GM06990 (cell line): ENCODE measurements at places on chromosomes 11 and 22.

DNA sequence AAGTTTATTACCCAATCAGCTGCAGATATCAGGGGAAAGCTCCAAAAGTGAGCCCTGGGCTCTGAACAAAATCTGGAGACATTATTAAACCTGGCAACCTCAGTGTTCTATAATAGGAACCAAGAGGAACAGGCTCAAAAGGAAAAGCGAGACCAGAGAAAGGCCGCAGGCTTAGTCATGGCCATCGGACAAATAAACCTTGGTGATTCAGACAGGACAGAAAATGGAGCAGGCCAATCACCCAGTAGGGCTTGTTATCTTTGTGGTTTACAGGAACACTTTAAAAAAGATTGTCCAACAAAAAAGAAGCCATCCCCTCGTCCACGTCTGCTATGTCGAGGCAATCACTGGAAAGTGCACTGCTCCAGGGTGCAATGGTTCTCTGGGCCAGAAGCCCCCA, 7.7 kb upstream of the PANX1 start:
- no peak for DNase-seq

DNA sequence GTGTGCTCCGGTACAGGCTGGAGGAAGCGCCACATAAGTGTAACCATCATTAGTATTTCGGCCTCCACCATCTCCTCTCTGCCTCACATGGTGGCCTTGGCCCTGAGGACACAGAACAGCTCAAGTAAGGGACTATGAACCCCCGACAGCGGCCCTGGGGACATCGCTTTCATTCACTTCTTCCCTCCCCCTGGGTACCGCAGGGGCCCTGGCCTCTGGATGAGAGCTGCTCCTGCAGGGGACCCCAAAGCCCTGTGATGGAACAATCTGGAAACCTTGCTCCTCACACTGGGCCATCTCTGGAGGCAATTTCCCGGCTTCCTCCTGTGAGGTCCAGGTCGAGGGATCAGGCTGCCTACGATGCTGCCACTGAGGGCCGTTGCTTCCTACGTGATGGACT, 565.5 kb downstream of the BRD1 start:
- DNase-seq, result no peak

DNA sequence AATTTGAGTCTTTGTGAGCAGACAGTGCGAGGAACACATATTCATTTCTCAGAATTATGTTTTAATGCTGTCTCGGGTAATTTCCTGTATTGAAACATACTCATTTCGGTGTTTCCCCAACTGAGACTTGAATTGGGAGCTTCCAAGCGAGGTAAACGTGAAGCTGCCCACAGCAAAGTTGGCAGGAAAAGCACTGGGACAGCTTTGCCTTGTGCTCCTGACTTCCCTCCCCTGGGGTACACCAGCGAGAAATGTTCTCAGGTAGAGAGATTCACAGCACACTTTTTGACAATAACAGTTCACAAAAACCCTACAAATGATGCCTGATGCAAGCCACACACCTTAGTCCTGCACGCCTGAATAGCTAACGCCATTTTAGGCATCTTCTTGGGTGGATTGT, 3.1 kb downstream of the HTR3B start:
- no peak for DNase-seq

DNA sequence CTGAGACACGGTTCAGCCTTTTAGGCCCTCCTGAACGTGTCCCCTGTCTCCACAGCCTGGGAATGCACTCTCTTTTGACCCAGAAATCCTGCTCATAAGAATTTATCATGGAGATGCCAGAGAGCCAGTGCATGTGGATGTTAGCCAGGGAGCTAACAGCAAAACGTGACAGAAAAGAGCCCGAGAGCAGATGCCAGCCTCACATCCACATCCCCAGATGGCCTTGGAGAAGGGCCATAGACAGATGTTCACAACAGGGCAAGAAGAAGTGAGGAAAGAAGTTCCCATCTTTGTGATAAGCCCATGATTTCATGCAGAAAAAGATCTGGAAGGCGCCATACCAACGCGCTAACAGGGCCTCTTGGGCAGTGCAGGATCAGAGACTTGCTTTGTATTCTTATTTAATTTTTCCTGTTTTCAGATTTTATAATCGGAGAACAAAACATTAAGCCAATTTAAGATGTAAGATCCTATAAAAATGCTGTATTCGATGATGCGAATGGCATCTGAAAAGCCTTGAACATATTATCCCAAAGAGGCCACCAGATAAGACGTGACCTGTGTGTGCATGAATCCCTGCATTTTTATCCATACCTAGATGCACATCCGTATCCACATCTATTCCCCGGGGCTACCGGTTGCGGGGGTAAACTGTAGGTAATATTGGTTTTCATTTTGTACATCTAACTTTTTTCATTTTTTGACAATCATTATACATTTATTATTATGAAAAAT, 48.7 kb downstream of the IGLL5 start:
- no peak for DNase-seq

DNA sequence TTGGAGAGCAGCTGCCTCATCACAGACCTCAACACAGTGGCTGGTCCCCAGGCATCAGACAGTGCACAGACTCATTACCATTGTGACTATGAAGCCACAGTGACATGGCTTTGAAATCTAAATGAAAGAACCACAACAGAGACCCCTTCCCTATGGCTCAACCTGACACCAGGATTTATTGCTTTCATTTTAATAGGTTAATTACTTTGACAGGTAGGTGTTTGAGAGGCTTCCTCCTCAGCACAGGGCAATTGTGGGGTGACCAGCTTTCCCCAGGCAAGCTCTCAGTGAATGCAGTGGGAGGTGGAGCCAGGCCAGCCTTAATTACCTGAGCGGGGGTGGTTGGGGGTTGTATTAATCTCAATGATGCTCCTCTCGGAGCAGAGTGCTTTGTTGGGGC, 102.3 kb downstream of the CHST1 start:
- DNase-seq, result no peak

- DNase-seq, result no peak
Measured at GRCh38 chr11:74672956-74673692, 58.1 kb downstream of the CHRDL2 start.

- DNase-seq, result peak; percentile 39
Measured at GRCh38 chr22:35064664-35065063, 1.3 kb upstream of the ISX start.

DNA sequence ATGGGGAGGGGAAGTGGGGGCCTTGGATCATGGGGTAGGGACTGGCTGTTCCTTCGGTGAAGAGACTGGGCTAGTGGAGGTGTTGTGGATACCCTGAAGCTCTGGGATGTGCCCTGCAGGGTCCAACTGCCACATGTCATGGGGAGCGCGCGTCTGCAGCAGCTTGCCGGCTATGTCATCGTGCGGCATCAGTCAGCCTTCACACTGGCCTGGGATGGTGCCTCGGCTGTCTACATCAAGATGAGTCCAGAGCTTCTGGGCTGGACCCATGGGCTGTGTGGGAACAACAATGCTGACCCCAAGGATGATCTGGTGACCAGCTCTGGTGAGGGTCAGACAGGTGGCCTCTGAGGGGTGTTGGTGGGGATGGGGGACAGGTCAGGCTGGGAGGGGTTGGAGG, 9.9 kb downstream of the OTOG start:
- no peak for DNase-seq

DNA sequence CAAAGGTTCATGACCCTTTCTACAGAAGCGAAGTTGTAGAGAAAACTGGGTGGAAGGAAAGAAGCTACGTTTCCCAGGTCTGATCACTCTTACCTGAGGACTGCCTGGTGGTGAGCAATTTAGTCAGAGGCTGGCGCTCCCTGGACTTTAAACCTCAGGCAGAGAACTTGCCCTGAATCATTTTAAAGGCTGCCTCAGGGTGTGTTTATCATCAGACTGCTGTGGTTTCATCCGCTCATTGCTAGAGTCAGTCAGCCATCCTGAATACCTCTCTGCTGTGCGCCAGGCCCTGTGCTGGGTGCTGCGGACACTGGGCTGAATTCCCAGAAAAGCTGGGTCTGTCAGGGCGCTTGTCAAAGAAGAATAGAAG, 2.7 kb downstream of the DTX4 start:
- no peak for DNase-seq

DNA sequence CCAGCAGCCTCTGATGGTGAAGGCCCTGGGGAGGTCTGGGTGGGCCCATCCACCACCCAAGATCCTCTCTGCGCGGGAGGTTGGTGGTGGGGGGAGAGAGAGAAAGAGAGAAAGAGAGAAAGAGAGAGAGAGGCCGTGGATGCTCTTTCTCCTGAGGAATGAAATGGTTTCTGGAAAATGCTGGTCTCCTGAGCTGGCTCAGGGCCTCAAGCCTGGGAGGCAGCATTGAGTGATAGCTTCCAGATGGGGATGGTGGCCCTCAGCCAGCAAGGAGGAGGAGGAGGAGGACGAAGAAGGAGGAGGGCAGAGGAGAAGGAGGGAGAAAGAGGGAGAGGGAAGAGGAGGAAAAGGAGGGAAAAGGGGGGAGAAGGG, 4.6 kb downstream of the TSPAN32 start:
- DNase-seq, result no peak

DNA sequence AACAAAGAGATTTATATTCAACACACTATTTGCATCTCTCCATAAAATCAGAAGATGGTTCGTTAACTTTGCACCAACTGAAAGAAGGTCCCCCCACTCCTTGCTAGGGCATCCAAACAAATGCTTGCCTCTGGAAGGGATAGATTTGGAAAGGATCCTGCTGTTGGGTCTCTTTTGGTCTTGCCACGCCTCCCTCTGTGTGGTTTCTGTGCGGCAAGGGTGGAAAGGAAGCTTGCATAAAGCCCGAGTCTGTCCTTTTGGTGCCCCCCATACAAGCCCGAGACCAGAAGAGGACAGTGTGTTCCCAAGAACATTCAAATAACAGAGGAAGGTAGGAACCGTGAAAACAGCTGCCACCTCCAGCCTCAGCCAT, 15.1 kb downstream of the SCGB1A1 start:
- no peak for DNase-seq

- no peak for DNase-seq
Measured at GRCh38 chr11:110286298-110287040, 9.9 kb downstream of the RDX start.

DNA sequence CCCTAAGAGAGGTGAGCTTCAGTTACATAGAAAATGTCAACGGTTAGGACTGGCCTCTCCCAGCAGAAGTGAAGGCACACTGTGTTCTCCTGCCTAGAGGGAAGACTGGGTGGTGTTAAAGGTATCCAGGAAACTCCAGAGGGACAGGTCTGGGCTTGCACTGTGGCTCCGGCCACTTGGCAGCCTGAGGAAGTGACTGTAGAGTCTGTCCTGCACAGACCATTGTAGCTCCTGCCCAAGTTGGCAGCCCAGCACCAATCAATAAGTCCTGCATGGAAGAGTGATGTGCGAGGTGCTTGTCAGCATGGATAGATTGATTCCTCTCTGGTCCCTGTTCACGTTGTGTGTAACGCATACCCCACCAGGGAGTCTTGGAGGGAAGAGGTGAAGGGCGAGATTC, 284.8 kb downstream of the TENM4 start:
- DNase-seq, result no peak

DNA sequence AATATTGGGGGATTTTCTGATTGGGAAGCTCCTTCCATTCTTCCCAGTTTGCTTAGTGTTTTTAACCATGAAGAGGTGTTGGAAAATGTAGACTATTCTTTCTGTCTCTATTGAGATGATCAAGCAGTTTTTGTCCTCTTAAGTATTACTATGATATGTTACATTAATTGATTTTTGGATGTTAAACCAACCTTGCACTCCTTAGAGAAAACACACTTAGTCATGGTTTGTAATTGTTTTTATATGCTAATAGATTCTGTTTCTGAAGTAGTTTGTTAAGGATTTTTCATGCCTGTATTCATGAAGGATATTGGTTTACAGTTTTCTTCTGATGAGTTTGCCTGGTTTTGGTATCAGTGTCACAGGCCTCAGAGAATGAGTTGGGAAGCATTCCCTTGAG, 2.0 kb upstream of the NLRP6 start:
- no peak for DNase-seq

GRCh38 chr11:120517390-120517761, 5.8 kb downstream of the GRIK4 start:
- no peak for DNase-seq

DNA sequence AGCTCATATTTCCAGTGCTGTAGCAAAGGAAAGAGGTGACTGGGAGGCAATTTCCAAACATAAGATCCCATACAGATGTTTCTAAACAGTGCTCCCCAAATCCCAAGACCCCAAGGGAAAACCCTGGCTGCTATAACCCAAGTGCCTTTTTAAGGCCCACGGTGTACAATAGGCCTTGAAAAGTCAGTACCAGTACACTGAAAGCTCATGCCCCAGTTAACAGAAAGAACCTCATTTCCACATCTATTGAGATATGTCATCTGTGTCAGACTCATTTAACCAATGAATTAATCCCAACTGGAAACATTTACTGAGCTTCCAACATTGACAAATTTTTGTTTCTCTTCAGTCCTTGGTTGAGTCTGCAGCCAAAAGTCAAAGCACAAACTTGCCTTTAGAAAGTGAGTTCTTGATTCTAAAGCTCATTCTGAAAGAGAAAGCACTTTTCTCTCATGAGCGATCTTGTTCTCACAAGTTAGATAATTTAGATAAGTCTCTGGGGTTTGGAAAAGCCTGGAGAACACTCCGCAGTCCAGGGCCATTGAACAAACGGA, 239.8 kb upstream of the ARHGAP20 start:
- no peak for DNase-seq

GRCh38 chr22:45473626-45474237, 29.0 kb upstream of the FBLN1 start:
- no peak for DNase-seq

DNA sequence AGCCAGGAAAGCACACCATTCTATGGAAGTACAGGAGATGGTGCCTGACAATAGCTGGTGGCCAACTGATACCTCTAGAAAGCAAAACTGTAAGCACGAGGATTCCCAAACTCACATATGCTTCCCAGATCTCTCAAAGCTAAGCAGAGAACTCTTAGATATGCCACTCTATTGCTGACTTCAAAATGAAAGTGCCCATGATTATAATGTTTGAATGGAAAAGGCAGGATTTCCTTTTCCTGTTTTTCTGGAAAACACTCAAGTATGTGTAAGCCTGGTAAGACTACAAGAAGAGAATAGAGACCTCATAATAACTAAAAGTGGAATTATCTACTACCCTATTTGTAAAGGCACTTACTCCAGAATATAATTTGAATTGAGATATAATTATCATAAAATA, 2.6 kb upstream of the CARD18 start:
- no peak for DNase-seq

DNA sequence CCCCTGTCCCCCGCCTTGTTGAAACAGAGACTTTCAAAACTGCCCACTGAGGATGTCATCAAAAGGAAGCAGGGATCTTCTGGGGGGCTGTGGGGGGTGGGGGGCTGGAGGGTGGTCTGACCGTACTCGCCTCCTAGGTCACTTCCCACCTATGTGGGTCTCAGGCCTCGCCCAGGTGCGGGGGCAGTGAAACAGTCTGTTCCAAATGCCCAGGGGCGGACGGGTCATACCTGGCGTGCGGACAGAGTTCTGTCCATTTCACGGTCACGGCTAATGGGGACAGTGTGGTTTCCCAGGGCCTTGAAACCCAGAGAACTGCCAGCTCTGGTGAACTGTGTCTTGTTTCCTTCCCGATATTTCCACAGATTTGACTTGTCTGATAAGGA, 27.2 kb downstream of the ANO1 start:
- DNase-seq, result no peak
